Esophagus squamous epithelium (tissue), 5 donors: ENCODE measurements at places on chromosomes 4 and X. TPM values are rescaled to one million over a fixed set of nuclear protein-coding genes. Genes with fewer than 3 reads are reported as not detected.

- DNase-seq: no peak
Observed at GRCh38 chr4:86432559-86433134, 72.8 kb upstream of the MAPK10 start.

DNA sequence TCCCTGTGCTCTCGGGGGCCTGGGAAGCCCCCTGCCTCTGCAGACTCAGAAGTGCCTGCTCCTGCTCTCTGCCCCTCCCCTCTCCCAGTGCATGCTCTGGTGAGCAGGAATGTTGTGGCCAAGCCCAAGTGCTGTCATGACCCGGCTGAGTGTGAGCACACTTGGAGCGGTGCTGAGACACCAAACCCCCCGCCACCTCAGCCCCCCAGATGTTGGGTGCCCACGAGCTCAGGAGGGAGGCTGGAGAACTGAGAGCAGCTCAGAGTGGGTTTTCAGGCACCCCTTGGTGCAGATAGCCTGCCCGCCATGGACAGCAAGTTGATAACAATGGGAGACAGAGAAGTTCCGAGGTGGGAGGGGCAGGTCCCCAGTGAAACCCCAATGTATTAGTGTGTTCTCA, 477.4 kb downstream of the ACTRT1 start:
- DNase-seq: no peak

The DKK2 gene
- total RNA-seq: not detected

The FAM47E gene
- not detected for total RNA-seq

DNA sequence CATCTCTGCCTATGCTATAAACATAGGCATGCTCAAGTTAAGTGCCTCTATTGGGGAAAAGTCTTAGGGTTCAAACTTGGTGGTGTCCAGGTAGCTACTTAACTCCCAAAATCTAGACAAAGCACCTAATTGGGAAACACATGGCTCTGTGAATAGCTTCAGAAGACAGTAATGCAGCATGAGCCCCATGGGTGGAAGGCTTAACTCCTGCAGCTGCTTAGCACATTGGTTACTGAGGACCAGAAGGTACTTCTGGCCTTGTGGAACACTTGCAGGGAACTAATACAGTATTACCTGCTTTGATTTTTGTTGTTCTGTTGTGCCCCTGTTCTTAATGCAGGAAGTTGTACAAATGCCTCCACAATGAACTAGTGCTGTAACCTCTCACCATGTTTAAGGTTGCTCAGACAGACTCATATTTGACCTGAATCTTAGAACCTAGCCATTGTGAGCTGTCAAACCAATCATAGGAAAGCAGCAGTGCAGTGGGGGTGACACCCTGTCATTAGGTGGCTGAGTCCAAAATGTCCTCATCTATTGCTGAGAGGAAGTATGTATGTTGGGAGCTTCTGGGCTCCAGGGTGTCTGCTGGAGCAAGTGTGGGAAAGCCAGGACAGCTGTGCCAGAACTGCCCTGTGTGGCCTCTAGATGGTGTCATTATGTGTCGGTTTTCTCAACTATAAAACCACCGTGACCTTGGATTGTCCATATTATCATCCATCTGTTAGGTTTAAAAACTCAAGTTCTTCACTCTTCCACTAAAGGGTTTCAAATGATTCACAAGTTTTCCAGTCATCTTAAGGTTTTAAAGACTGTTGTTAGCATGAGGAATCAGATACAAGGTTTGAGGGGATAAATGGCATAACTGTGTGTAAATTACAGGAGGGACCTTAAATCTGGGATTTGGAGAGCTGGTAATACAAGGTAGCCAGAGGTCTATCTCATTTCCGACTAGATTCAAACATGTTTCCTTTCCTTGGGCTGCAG, 69.9 kb upstream of the WDR1 start:
- no peak for DNase-seq

The KCTD8 gene
- total RNA-seq: 0.85 TPM

GRCh38 chr4:73917081-73917501, 47.9 kb downstream of the CXCL1 start:
- DNase-seq: no peak

DNA sequence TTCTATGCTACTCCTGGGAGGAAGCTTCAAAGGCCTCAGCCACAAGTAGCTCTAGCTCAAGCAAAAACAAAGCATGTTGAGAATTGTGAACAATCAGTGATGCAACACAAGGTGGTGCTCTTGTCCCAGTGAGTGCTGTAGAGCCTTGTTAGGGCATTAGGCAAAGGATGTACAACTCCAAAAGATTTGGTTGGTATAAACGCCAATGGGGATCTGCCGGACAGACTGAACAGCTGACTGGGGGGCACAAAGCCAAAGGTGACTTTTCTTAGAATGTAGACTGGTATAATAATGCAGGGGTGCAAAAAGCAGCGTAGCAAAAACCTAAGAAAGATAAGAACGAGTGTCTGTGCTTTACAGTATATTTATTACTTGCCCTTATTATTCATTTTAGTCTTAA, 62.6 kb upstream of the ALB start:
- DNase-seq: no peak

The ZNF280C gene
- total RNA-seq: 3.1 TPM

DNA sequence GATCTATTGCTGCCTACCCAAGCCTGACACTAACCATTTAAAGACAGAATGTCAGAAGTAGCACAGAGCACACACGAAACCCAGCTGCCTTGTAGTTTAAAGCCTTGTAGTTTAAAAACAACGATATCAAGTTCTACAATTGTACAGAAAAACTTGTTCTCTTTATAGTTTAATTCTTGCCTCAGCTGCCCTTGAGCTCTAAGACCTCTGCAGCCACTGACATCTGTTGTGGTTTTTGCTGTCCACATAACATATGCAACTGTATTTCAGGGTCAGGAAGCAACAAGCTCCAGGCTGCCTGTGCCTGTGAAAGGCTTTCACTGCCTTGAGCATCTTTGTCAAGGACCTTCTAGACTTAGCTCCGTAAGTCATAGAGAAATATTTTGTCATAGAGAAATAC, 227.2 kb downstream of the SPCS3 start:
- no peak for DNase-seq

DNA sequence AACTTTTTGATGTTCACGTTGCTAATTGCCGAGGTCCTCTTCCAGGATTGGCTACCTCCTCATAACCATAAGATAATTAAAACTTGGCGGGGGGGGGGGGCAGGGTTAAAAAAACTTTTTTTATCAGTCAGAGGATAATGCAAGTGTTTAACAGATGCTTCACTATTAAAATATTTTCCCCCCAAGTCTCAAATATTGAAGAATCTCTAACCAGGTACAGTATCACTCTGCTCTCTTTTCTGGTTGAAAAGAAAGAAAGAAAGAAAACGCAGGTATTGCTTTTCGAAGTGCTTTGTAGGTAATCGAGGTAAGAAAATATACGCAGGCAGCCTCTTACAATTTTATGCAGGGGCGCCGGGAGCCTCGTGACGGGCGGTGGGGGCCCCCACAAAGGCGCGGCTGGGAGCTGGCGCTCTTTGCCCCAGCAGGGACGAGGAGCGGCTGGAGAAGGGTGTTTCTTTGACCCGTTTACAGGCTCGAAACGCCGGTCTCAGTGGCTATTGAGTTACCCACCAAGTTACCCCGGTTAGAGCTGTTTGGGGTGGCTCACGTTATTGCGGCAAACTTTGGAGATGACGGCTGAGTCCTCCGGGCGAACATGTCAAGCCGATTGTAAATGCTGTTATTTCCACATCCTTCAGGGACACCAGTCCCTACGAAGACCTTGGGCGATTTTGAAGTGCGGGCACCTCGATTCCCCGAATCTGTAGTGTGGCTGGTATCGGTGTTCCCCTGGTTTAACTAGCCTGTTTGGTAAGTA, 477 bp upstream of the HAND2 start:
- no peak for DNase-seq

- DNase-seq: no peak
Observed at GRCh38 chr4:126890383-126890782, 742.4 kb upstream of the INTU start.

DNA sequence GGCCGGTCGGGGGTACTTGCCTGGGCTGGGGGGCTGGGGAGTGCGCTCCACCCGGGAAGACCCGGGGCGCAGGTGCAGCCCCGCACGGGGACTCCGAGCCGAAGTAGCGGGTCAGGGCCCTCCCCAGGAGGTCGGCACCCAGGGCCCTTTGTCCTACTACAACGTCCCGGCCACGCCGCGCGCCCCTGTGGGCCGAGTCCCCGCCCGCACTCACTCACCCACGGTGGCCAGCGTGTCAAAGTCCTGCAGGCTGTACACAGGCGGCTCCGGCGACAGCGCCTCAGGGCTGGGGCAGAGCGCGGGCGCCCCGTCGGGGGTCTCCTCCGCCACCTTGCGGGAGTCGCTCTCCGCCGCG, 602 bp downstream of the PRKX start:
- no peak for DNase-seq
